ENCODE measurements at places on chromosomes 12 and 14.

DNA sequence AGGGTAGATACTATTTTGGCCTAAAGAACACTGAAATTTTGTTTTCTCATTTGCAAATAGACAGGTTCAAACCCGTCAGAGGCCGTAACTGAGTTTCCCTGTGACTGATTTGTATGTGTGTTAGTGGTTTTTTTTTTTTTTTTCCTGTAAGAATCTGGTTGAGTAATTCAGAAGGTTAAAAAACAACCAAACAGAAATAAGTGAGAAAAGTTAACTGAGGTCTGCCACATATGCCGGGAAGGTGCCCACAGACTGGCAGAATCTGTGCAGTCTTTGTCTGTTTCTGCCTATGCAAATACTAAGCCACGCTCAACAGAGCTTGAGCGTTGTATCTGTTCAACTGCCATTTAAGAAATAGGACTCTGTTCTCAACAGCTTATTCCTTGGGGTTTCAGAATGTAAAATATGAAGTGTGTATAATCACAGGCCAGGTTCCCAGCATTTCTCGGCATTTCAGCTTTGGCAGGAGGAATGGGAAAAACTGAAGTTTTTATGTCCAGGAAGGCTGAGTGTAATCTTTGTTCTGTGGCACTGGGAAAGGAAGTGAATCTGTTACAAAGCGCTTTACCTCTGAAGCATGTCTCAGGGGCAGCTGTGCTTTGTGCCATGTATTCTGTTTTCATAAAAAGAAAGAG lies 181.9 kb downstream of the PRKCH start:
- DNase-seq, result peak; percentile 67

GRCh38 chr14:90275458-90275814 lies 19.1 kb downstream of the PSMC1 start:
- DNase-seq, result no peak

DNA sequence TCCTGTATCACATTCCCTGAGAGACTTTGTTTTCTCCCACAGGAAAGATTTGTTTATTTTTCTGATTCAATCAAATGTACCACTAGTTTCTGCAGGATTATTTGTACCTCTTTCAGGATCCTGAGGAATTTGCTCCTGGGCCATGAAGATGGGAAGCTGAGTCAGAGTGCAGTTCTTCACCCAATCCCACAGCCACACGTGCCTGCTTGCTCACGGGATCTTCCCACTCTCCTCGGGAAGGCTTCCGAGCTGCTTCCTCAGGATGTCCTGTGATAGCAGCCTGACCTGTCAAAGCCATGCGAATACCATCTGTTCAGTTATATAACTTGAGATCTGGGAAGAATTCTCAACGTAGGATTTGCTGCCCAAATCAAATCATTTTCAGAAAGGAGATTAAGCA lies 41.8 kb upstream of the HIF1A start:
- DNase-seq, result no peak

DNA sequence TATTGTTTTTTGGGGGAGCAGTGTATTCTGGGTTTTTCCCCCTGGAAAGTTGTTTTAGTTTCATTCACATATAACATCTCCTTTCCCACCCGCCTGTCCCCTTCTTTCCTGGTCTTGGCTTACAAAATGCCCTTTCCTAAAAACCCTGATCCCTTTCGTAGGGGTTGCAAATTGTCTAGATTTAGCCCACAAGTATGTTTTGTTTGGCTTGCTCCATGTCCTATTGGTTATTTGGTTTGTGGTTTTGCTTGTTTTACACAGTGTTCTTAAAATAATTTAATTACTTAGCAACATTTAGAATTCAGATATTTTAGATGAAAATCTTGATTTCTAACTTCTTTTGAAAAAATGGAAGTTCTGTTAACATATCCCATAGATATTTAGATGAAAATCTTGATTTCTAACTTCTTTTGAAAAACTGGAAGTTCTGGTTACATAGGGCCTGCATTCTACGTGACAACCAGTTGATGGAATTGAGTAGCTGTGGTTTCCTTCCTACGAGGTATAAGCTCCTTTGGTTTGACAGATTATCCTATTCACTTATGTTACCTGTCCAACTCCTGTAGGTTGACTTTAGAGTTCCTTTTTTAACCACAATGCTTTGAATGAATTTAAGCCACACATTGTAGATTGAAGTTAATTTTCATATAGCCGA lies 89.2 kb upstream of the TMEM263 start:
- DNase-seq, result no peak

DNA sequence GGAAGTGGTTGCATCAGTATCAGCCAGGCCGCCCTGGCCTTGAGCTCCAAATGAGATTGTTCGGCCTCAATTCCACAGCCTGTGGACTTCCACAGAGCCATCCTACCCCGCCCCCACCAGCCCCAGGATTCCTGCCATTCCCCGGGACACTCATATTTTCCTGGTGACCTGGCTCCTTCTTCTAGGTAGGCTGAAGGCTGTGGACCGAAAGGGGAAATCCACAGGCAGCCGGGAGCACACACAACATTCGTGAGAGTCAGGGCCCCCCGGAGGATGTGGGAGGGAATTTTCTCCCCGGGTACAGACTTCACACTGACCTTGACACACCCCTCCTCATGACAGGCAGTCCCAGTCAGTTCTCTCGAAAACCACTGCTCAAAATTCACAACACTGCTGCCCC lies 39.9 kb downstream of the RIN3 start:
- DNase-seq, result no peak

DNA sequence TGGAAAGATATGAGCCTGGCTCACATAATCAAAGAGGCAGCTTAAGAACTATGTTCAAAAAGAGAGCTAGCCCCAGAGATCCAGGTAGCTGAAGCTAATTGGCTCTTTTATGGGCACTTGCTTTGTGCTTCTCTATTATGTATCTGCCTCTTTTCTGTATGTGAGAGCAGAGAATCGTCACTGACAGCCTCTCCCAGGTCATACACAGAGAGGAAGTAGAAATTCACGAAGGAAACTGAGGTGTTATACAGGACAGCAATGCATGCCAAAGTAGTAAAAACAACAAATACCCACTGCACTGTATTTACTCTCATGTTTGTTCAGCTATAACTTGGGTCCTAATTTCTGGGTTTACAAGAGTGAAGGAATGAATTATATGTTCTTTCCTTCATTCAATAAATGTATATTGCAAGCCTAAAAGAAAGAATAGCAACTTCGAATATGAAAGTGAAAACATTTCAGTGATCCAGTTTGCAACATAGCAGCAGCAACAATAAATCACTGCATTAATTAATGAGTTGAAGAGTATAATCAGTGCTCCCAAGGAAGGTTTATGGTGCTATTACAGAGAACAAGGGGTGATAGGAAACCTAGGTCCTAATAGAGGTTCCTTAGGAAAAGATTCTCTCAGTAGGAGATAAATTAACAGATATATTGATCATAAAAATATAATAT lies 47.1 kb upstream of the ATXN7L3B start:
- no peak for DNase-seq

GRCh38 chr12:118376089-118377020 lies at the start of gene SUDS3:
TSS of gene SUDS3 (plus strand) at chr12:118376555. CDS start at chr12:118376692, 137 bp downstream.
- peak; percentile 89 for DNase-seq

- no peak for DNase-seq
Observed at GRCh38 chr12:30989754-30990153, 63.2 kb downstream of the TSPAN11 start.

DNA sequence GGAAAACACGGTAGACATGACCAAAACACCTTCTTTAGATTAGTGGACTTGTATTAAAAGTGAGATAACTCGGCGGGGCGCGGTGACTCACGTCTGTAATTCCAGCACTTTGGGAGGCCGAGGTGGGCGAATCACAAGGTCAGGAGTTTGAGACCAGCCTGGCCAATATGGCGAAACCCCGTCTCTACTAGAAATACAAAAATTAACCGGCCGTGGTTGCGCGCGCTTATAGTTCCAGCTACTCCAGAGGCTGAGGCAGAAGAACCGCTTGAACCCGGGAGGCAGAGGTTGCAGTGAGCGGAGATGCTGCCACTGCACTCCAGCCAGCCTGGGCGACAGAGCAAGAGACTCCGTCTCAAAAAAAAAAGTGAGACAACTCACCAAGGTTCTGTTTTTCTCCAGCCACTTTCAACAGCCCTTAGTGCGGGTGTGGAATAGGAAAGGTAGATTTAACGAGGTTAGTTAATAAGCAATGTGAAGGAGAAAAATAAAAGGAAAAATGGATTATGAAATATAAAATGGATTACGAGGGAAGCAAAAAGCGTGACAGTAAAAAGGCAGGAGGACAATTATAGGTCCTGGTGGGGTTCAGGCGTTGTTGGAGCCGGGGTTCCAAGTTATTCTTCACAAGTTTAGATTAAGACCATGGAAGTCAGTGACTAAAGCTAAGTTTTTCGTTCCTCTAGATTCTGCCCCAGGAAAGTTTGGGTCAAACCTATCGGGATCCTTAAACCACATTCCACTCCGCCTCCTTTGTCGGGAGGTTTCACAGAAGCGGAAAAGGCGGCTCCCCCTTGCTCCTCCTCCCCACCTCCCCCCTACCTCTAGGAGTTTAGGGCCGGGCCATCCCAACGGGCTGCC lies 534 bp downstream of the PPP2R3C start:
- DNase-seq, result no peak

DNA sequence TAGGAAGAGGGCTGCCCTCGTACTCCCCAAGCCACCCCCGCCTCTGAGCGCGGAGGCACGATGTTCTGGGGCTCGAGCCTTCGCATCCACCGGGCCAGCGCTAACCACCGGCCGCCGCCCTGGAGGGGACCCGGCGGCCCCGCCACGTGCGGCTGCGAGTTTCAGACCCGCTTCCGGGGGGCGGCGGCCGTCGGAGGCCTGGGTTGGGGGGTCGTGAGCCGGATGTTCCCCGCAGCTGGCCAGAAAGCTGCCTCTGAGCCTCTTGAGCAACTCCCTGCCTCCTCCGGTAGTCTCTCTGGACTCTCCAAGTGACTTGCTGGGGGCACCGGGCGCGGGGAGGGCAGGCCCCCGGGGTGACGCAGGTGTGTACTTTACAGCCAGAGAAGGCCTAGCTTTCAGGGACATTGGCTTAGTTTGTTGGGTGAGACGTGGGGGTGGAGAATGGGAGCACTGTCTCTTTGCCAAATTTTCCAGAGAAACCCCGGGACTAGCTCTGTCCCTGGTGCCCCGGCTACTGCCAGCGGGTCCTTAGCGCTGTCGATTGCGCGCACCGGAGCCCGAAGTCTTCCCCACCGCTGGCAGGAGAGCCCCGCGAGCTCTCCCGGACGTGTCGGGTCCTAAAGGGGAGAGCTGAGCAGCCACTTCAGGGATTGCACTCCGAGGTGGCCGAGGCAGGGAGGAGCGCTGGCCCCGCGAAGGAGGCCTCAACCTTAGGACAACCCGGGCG lies 15.6 kb downstream of the OTX2 start:
- DNase-seq, result no peak

GRCh38 chr14:54483073-54483745 lies 5.6 kb downstream of the GMFB start:
- DNase-seq, result no peak

- peak; percentile 14 for DNase-seq
Observed at GRCh38 chr12:22121224-22121623, 75.2 kb downstream of the CMAS start.

Measured in stimulated activated CD4-positive, alpha-beta T cell treated with anti-CD3 and anti-CD28 coated beads, Interleukin-4, amount 100 ng/mL, for 4 hours (primary cell).